ENCODE measurements at places on chromosomes 4 and X. TPM values are rescaled to one million over a fixed set of nuclear protein-coding genes. Genes with fewer than 3 reads are reported as not detected.

- DNase-seq, result no peak
Measured at GRCh38 chr4:41741354-41741753, 7.2 kb downstream of the PHOX2B start.

XAGE2 gene
- not detected for total RNA-seq

- no peak for DNase-seq
Measured at GRCh38 chr4:149176039-149176438, 639.6 kb downstream of the IQCM start.

DNA sequence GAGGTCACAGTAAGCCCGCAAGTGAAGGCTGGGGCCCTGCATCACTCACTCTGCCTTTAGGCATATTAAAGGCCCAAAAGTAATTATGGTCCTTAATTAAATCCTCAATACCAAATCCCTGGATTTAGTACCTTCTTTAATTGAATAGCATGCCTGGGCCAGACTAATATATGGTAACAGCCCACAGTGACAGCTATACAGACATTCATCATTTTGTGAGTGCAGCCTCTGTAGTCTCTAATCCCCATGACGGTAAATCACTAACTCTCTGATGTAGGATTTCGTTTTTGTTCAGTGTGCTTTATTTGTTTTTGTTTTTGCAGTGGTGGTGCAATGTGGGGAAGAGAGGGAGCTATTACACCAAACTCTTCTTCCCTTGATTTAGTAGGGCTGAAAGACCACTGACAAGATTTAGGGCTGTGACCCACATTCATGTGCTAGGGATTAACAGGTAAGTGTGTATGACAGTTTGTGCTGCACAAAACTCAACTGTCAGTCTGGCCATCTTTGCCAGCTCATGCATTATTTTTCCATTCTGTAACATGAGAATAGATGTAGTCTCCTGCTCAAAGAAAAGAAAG, 60.6 kb upstream of the SLC39A8 start:
- no peak for DNase-seq

DCAF4L1 gene
- total RNA-seq, result 0.25 TPM

DNA sequence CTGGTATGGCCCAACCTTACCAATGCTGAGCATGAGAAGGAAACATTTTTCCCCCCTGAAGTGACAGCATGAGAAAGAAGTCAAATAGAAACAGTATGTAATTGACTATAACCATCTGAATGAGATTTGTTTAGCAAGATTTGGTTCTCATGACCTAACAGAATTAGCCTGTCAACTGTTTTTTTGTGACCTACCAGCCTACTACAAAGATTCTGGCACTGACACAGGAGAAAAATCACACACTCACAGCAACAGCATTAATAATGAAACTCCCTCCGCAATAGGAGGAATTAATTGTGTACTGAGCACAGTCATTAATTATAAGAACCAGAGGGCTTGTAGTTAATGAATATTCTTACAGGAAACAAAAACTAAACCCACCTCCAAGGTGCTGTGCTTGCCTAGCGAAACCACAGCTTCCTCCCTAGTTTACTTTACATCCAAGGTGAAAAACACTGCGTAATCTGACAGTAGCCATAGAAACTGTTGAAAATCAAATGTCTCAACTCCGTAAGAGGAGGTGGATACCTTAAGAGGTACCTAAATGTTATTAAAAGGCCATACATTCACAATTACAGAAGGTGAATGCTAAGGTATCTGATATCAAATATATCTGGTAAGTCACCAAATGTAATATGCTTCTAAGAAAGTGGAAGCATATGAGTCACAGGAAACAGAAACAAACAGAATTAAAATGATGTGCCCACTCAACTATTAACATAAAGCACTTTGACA, 34.9 kb downstream of the MMRN1 start:
- no peak for DNase-seq

DNA sequence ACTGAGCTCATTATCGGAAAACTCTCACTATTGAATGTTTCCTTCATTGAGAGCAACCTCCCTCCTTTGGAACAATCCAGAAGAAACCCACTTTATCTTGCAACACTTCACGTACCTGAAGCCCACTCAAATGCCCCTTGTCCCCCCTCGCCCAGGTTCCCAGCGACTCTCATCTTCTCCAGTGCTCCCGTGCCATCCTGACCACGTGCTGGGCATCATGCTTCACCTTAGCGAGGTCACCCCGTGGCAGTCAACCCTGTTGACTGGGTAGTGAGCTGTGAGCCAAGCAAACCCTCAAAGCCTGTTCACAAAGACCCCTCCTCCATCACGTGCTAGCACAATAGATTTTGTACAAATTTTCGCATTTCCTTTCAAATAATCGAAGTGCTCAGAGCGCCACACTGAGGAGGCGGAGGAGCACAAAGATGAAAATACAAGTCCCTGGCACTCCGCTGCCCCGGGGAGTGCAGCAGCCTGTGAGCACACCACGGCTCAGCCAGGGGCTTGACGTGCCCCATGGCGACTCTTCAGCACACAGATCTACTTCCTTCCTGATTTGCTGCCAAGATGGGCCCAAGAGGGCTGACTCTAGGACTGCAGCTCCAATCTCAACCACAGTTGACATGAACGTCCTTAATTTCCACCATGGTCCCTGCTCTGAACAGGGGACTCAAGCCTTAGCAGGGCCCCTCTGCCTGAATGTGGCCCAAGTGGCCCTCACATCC, 15.6 kb downstream of the PDZD4 start:
- DNase-seq, result no peak
